ENCODE measurements at places on chromosomes 2 and 18. TPM values are rescaled to one million over a fixed set of nuclear protein-coding genes. Genes with fewer than 3 reads are reported as not detected.

TEKT4 gene
- total RNA-seq: 0.22 TPM

NPHP1 gene
- total RNA-seq: 2.2 TPM

STAT4 gene
- 4.1 TPM for total RNA-seq

DUSP2 gene
- total RNA-seq: 6.1 TPM

- DNase-seq: no peak
These were observed 45.2 kb downstream of the CYP1B1 start for GRCh38 chr2:38030635-38031355.

- no peak for DNase-seq
These were observed 25.3 kb downstream of the FSHR start for GRCh38 chr2:49129034-49129433.

SCN9A gene
- total RNA-seq: 5.7 TPM

DNA sequence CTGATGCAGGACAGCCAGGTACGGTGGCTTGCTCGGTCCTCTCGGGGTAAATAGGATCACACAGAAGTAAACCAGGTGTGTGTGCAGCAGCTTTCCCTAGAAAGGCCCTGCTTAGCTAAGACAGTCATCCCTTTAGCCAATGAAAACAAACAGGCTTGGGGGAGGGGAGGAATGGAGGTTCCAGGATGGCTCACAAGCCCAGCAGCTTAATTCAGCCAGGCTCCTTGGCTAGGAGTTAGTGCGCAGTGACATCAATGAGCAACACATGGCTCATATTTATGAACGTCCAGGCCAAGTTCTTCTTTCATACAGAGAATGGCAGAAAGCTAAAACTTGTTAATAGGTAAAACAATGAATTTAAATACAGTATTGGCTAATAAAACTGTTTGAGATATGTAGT lies 10.2 kb downstream of the IAH1 start:
- no peak for DNase-seq

GRCh38 chr2:114724454-114724853 lies 282.0 kb downstream of the DPP10 start:
- no peak for DNase-seq

GRCh38 chr2:160664603-160665140 lies 171.1 kb upstream of the RBMS1 start:
- DNase-seq: no peak

- DNase-seq: no peak
These were observed 9.3 kb upstream of the MPP4 start for GRCh38 chr2:201707753-201708152.

DNA sequence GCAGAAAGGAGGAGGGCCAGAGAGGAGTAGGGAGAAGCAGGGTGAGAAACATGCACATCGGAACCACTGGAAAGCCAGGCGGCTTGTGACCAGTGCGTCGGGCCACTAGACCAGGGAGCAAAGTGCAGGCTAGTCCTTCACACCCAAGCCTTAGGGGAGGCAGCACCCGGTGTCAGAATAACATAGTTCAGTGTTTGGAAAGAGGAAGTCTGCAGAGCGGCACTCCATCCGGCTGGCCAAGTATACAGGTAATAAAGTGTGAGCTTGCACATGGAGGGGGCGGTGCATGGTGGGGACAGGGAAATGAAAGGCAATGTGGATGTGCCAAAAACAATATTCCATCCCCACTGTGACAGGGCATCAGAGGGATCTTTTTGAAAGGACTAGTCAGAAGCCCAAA lies 69.7 kb downstream of the ZNF521 start:
- no peak for DNase-seq

DNA sequence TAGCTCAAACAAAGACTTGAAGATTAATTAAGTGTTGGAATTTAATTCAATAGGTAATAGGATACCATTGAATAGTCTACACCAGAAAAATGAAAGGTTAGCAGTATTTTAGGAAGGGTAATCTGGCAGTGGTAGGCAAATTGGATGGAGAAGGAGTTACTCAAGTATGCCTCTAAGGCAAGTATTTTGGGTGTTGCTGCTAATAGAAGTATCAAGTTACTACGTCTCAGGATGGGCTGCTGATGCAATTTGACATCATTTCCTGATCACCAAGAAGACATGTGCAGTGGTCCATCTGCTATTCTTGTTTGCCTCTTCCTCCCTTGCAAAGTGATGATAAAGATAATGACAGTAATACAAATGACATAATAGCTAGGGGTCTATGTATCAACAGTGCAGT lies 485.3 kb downstream of the TGIF1 start:
- DNase-seq: no peak

- DNase-seq: no peak
These were observed 2.0 kb downstream of the LMAN2L start for GRCh38 chr2:96737831-96738230.

DNA sequence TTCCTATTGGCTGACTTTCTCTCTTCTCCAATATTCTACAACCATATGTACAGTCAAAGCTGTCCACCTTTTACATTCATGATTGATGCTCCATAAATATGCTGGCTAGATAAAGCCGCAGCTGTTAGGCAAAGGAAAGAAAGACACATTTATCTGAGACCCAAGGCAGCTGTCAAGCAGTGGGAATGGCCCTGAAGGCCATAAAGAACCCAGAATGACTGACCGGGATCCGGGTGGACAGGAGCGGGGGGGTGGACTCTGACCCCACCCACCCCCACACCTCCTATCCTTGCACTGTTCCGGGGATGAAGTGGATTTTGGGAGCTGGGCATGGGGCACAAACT lies 116.4 kb downstream of the RTP5 start:
- peak; percentile 62 for DNase-seq

DNA sequence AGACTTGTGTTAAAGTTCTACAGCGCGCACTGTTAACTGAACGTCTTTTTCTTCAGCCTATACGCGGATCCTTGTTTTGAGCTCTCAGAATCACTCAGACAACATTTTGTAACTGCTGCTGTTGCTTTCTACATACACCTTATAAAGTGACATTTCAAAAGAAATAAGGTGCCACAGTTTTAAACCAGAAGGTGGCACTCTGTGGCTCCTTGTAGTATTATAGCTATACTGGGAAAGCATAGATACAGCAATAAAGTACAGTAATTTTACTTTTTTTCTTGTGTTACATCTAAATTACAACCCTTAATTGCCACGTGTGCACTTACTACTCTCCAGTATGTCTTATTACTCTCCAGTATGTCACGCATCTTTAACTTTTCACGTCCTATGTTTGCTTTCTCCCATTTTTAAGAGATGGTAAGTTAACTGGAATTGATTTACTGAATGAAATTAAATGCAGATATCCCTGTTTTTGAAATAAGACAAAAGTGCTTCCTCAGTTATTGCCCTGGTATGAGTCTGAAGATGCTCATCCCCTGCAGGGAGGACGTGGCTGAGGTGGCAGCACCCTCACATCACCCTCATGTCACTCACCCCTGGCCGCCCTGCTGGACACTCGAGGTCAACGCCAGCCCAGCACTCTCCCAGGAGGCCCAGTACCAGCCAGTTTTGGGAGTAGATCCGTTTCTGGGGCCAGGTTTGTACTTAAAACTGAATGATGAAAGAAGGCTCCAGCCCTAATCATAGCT lies 37.8 kb downstream of the GORASP2 start:
- DNase-seq: no peak

DNA sequence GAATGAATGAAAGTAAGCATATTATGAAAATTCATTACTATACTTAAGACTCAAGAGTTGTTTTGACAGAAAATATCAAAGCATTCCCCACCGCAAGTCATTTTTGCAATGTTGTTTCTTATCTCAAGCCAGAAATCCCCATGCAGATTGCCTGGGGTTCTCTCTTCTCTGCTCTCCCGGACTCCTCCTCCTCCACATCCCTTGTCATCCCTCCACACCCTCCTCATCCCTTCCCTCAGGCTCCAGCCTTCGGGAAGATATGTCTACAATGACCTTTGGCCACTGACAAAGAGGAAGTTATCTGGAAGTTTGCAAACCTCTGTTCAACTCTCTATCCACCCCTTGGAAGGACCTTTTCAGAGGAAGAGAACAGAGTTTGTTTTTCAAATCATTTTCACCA lies 11.9 kb downstream of the TFCP2L1 start:
- DNase-seq: peak; percentile 14

CCDC74B gene
- 0.64 TPM for total RNA-seq

GRCh38 chr2:101884423-101884822 lies 107.3 kb upstream of the IL1R2 start:
- DNase-seq: no peak

GRCh38 chr18:30810580-30810979 lies 232.0 kb downstream of the DSC3 start:
- DNase-seq: no peak

- peak; percentile 60 for DNase-seq
These were observed 238.6 kb downstream of the SEPTIN10 start for GRCh38 chr2:109375131-109375561.

IL18RAP gene
- 13.8 TPM for total RNA-seq

RAX gene
- total RNA-seq: not detected

- no peak for DNase-seq
These were observed 441 bp downstream of the MPHOSPH10 start for GRCh38 chr2:71130905-71131244.

DSG1 gene
- not detected for total RNA-seq

GRCh38 chr2:100865816-100866460 lies 46.0 kb downstream of the NPAS2 start:
- DNase-seq: no peak

SERPINB4 gene
- total RNA-seq: not detected

- peak; percentile 79 for DNase-seq
These were observed 74.2 kb downstream of the NCAPH start for GRCh38 chr2:96409820-96410164.

ITGB6 gene
- total RNA-seq: not detected

GRCh38 chr18:63617049-63617914 lies 26.8 kb downstream of the SERPINB4 start:
- no peak for DNase-seq

- DNase-seq: no peak
These were observed 36.5 kb upstream of the CDH19 start for GRCh38 chr18:66640431-66640830.

DNA sequence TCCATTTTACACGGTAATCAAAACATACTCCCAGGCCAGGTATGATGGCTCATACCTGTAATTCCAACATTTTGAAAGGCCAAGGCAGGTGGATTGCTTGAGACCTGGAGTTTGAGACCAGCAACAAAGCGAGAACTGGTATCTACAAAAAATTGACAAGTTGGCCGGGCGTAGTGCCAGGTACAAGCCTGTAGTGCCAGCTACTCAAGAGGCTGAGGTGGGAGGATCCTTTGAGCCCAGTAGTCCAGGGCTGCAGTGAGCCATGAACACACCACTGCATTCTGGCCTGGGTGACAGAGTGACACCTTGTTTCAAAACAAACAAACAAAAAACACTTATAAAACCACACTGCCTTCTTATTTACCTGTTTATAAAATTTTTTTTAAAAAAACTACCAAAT lies 80.8 kb downstream of the GAREM1 start:
- DNase-seq: no peak

GRCh38 chr2:22279541-22279940 lies 1105.4 kb upstream of the KLHL29 start:
- DNase-seq: no peak

DNA sequence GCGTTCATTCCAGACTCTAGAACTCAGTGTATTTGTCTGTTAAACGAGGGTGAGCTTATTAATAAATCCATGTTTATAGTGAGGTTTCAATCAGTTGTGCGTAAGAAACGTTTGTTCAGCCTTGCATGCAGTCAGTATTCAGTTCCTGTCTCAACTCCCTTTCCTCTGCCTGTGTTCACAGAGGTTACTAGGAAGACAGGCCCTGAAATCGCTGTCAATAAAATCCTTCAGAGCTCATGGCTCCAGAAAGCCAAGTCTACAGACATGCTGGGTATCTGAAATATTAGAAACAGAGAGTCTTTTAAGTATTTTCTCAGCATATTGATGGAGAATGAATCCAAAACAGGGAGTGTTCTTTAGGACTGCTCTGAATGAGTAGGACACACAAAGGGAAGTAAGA lies 75.4 kb downstream of the KLF7 start:
- no peak for DNase-seq

DNA sequence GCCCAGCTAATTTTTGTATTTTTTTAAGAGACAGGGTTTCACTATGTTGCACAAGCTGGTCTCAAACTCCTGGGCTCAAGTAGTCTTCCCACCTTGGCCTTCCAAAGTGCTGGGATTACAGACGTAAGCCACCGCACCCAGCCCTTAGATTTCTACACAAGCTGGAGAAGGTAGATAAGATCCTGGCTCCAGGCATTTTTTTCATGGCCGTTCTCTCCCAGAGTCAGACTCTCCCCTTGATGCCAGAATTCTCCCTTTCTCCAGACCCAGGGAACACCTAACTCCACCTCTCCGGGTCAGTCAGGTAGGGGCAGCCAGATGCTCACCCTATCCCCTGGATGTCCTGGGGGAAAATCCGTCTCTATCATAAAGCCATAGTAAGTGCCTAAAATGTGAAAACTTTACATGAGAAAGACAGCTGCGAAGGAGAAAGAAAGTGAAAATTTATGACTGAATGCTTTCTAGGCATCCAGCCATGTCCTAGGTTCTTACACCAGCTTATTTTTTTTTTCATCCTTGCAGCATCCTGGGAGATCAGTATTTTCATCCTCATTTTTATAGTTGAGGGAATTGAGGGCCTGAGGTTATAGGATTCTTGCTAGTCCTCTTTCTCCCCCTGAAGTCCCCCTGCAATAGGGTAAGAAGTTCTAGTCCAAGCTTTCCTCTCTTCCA lies 16.3 kb downstream of the SIX3 start:
- no peak for DNase-seq

DNA sequence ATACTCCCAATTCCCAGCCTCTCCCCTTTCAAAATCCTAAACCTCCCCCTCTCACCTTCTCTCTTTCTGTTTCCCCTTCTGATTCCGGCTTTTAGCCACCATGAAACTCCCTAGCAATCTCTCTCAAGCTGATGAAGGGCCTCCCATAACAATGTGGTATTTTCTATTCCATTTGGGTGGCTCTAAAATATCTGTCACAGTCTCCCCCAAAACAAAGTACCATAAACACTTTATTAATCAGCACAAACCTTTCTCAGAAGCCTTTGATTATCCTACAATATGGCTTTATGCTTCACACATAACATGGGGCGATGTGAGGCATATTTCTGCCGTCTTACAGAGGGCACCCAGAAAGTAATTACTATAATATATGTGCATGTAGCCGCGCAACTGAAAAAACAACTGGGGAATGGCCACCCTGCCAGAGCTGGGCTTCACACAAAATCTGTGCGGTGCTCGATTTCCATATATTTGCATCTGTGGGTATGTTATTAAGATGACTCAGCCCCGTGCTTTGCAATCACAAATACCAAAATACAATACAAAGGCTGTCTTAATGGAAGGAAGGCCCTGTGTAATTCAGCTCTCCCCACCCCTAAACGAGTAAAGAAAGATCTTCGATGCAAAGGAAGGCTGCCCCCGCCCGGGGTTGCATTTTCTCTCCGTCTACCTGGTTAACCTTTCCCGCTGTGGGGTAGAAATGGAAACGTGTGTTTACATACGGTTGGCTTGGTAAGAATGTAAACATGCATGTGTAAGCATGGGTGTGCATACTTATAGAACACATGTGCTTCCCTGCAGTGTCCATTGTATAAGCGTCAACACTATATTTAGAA lies 81.4 kb downstream of the CELF4 start:
- DNase-seq: no peak

GRCh38 chr2:131417886-131418285 lies 53.9 kb upstream of the RAB6D start:
- no peak for DNase-seq

FHOD3 gene
- 5.4 TPM for total RNA-seq

- no peak for DNase-seq
These were observed 3.6 kb downstream of the CHN1 start for GRCh38 chr2:175001566-175001965.

All from mesenteric fat pad (tissue), 1 donor.